H4 (cell line): ENCODE measurements at places on chromosomes 2 and 18. TPM values are rescaled to one million over a fixed set of nuclear protein-coding genes. Genes with fewer than 3 reads are reported as not detected.

The SLC14A1 gene
- 257 and 276 TPM in 2 replicates for total RNA-seq

The TRAPPC12 gene
- 27.2 and 35.6 TPM in 2 replicates for total RNA-seq

The SH3RF3 gene
- 0.45 and 0.87 TPM in 2 replicates for total RNA-seq

The KIF5C gene
- 1.7 and 2.6 TPM in 2 replicates for total RNA-seq

The NEU2 gene
- not detected in 2 replicates for total RNA-seq

The CAPN14 gene
- total RNA-seq, result 0.14 TPM in 1 of 2 replicates, not detected in the other

The STON1 gene
- 5.8 and 6.1 TPM in 2 replicates for total RNA-seq

The HOXD11 gene
- not detected in 2 replicates for total RNA-seq

The PMAIP1 gene
- 52.4 and 64.3 TPM in 2 replicates for total RNA-seq

The IL1R2 gene
- total RNA-seq, result 0.70 and 3.3 TPM in 2 replicates

The GALM gene
- not detected in 2 replicates for total RNA-seq

The ZSCAN30 gene
- total RNA-seq, result 4.8 and 5.3 TPM in 2 replicates

The FECH gene
- 88.0 and 106 TPM in 2 replicates for total RNA-seq

The C1QL2 gene
- total RNA-seq, result not detected in 2 replicates

The IWS1 gene
- total RNA-seq, result 39.9 and 41.2 TPM in 2 replicates

The SLC4A3 gene
- 2.3 and 2.9 TPM in 2 replicates for total RNA-seq

The HOXD9 gene
- total RNA-seq, result 1.1 and 2.1 TPM in 2 replicates

The SERPINB10 gene
- total RNA-seq, result 1.0 TPM in 1 of 2 replicates, not detected in the other

The TUBB8B gene
- total RNA-seq, result not detected in 2 replicates

The SYT4 gene
- total RNA-seq, result 0.37 and 0.92 TPM in 2 replicates

The SCYGR4 gene
- not detected in 2 replicates for total RNA-seq

The ATP6V1C2 gene
- total RNA-seq, result 0.04 TPM in 2 replicates

The GBX2 gene
- total RNA-seq, result 0.04 and 1.1 TPM in 2 replicates

The SKA1 gene
- 30.4 and 45.5 TPM in 2 replicates for total RNA-seq

The MAP3K20 gene
- 22.4 and 29.8 TPM in 2 replicates for total RNA-seq

The REEP1 gene
- total RNA-seq, result 1.6 and 1.8 TPM in 2 replicates

The TGFA gene
- total RNA-seq, result 19.7 and 32.2 TPM in 2 replicates

The ARPC2 gene
- total RNA-seq, result 264 and 290 TPM in 2 replicates

The PAIP2B gene
- total RNA-seq, result 1.1 and 1.7 TPM in 2 replicates

The MARCO gene
- not detected in 2 replicates for total RNA-seq

The GAREM2 gene
- not detected in 2 replicates for total RNA-seq

The HOXD8 gene
- total RNA-seq, result not detected in 2 replicates

The G6PC2 gene
- total RNA-seq, result not detected in 2 replicates

The TMEM200C gene
- 0.31 and 0.35 TPM in 2 replicates for total RNA-seq

The GCG gene
- not detected in 2 replicates for total RNA-seq

The ZNF407 gene
- 3.5 and 5.6 TPM in 2 replicates for total RNA-seq

The SNORC gene
- 0.10 and 0.25 TPM in 2 replicates for total RNA-seq

The IL36G gene
- not detected in 2 replicates for total RNA-seq

The PRADC1 gene
- total RNA-seq, result 26.6 and 49.4 TPM in 2 replicates

The LCT gene
- total RNA-seq, result 0.14 and 0.66 TPM in 2 replicates

The MROH2A gene
- 0.02 TPM in 1 of 2 replicates, not detected in the other for total RNA-seq

The RSAD2 gene
- total RNA-seq, result 1.2 and 1.7 TPM in 2 replicates

The WNT10A gene
- total RNA-seq, result 0.12 TPM in 1 of 2 replicates, not detected in the other

The CEBPZOS gene
- 7.2 and 8.8 TPM in 2 replicates for total RNA-seq

The LOXHD1 gene
- total RNA-seq, result not detected in 2 replicates

The APCDD1 gene
- total RNA-seq, result 1.5 and 5.3 TPM in 2 replicates

The IL1B gene
- not detected in 2 replicates for total RNA-seq

The SLC11A1 gene
- total RNA-seq, result 0.04 and 0.10 TPM in 2 replicates

The FAM161A gene
- 1.3 and 1.5 TPM in 2 replicates for total RNA-seq
